Calu3 (cell line): ENCODE measurements at places on chromosomes 6 and 20. TPM values are rescaled to one million over a fixed set of nuclear protein-coding genes. Genes with fewer than 3 reads are reported as not detected.

- peak overlapping the region; percentile 45 for H3K27ac ChIP-seq
- H3K4me1 ChIP-seq, result peaks cover 28% of the 10 kb centered on the region
- no peaks in the 10 kb centered on the region for H3K27me3 ChIP-seq
- DNase-seq, result peak; percentile 66
- H3K36me3 ChIP-seq, result no peaks in the 10 kb centered on the region
Observed at GRCh38 chr20:11204926-11205768, 531.3 kb upstream of the JAG1 start.

- H3K36me3 ChIP-seq, result no peaks in the 10 kb centered on the region
- H3K27ac ChIP-seq, result no peak overlapping the region
- peak; percentile 53 for DNase-seq
- H3K4me3 ChIP-seq, result no peak overlapping the region
- peaks cover 67% of the 10 kb centered on the region for H3K27me3 ChIP-seq
- no peaks in the 10 kb centered on the region for H3K4me1 ChIP-seq
Observed at GRCh38 chr6:1436334-1437306, 47.2 kb downstream of the FOXF2 start.

DNA sequence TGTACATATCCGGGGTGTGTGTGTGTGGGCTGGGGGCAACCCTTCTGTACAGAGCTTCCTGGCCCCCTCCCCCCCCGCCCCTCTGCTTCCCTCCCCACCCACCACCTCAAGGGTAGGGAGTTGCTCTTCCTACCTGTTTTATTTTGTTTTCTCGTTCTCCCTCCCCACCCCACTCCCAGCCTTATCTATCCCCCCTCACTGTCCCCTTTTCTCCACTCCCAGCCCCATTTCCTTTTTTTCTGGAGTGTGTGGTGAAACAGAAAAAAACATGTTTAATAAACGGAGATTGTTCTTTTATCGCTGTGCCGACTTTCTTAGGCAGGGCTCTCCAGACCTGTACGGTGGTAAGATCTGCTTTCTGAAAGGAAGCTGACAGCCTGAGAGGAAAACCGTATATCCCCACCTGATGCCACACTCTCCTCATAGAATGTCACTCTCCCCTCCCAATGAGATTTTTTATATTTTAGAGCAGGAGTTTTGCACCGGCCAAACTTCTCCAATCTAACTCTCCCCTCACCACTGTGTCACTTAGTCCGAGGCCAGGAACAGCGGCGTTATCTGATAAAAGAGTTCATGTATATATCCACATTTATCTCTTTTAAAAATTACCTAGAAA, 875 bp upstream of the ZBTB9 start:
- H3K4me3 ChIP-seq, result peak overlapping the region; percentile 98
- peaks cover 12% of the 10 kb centered on the region for H3K4me1 ChIP-seq
- H3K27me3 ChIP-seq, result no peaks in the 10 kb centered on the region
- no peak for DNase-seq
- peak overlapping the region; percentile 72 for H3K27ac ChIP-seq

DNA sequence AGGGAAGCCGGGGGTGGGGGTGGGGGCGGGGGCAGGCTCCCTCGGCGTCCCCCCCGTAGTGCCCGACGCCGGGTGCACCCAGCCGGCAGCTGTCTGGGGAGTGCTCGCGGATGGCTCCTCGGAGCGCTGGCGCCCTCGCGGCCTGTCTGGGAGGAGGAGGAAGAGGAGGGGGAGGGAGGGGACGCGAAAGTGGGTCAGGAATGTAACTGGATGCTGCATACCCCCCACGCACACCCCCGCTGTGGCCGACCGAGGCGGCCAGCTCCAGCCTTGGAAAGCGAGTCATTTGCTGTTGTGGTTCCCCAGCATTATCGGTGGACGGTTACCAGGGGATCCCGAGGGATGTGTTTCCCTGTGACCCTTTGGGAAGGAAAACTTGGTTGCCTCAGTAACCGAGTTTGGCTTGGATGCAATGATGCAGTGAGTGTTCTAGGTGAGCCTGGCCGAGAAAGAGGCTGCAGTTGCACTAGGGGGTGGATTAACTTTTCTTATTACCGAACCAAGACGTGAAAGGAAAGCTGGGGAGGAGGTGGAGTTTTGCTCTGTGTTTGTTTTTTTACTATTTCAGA, 55.2 kb upstream of the RREB1 start:
- H3K4me3 ChIP-seq, result peak overlapping the region; percentile 60
- peaks cover 21% of the 10 kb centered on the region for H3K4me1 ChIP-seq
- H3K27ac ChIP-seq, result peak overlapping the region; percentile 52
- peaks cover 5% of the 10 kb centered on the region for H3K36me3 ChIP-seq
- DNase-seq, result peak; percentile 36

The FAM209A gene
- total RNA-seq, result 0.40 and 0.95 TPM in 2 replicates

- H3K36me3 ChIP-seq, result peaks cover 5% of the 10 kb centered on the region
- no peak overlapping the region for H3K27ac ChIP-seq
- no peak overlapping the region for H3K4me3 ChIP-seq
- H3K4me1 ChIP-seq, result peaks cover 44% of the 10 kb centered on the region
- H3K27me3 ChIP-seq, result no peaks in the 10 kb centered on the region
Observed at GRCh38 chr6:56766806-56767178, 124.1 kb upstream of the DST start.

The COL11A2 gene
- total RNA-seq, result 1.8 TPM in 2 replicates

- no peaks in the 10 kb centered on the region for H3K4me1 ChIP-seq
- no peaks in the 10 kb centered on the region for H3K36me3 ChIP-seq
- H3K27ac ChIP-seq, result no peak overlapping the region
- no peak overlapping the region for H3K4me3 ChIP-seq
- peaks cover 74% of the 10 kb centered on the region for H3K27me3 ChIP-seq
- DNase-seq, result no peak
Observed at GRCh38 chr20:61678437-61678836, 387.2 kb downstream of the TAF4 start.

DNA sequence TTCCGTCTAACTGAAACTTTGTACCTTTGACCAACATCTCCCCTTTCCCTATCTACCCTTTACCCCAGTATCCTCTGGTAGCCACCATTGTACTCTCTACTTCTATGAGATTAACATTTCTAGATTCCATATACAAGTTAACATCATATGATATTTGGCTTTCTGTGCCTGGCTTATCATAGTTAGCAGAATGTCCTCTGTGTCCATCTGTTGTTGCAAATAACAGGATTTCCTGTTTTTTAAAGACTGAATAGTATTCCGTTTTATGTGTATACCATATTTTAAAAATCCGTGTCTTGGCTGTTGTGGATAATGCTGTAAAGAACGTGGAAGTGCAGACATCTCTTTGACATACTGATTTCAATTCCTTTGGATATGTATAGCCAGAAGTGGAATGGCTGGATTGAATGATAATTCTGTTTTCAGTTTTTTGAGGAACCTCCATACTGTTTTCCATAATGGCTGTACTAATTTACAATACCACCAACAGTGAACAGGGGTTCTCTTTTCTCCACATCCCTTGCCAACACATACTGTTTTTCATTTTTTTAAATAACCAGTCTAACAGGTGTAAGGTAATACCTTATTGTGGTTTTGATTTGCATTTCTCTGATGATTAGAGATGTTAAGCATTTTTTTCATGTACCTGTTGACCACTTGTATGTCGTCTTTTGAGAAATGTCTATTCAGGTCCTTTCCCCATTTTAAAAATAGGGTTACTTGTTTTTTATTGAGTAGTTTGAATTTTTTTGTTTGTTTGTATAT, 53.8 kb downstream of the CDC5L start:
- H3K4me3 ChIP-seq, result no peak overlapping the region
- peaks cover 41% of the 10 kb centered on the region for H3K4me1 ChIP-seq
- no peak for DNase-seq
- H3K36me3 ChIP-seq, result peaks cover 8% of the 10 kb centered on the region

The OR2J3 gene
- not detected in 2 replicates for total RNA-seq

- peaks cover 58% of the 10 kb centered on the region for H3K27me3 ChIP-seq
- no peak overlapping the region for H3K27ac ChIP-seq
- no peak overlapping the region for H3K4me3 ChIP-seq
- DNase-seq, result no peak
Observed at GRCh38 chr6:165823609-165824326, 160.7 kb upstream of the PDE10A start.

GRCh38 chr6:157527471-157527907, 146.5 kb downstream of the ZDHHC14 start:
- no peak overlapping the region for H3K27ac ChIP-seq
- H3K4me3 ChIP-seq, result no peak overlapping the region

DNA sequence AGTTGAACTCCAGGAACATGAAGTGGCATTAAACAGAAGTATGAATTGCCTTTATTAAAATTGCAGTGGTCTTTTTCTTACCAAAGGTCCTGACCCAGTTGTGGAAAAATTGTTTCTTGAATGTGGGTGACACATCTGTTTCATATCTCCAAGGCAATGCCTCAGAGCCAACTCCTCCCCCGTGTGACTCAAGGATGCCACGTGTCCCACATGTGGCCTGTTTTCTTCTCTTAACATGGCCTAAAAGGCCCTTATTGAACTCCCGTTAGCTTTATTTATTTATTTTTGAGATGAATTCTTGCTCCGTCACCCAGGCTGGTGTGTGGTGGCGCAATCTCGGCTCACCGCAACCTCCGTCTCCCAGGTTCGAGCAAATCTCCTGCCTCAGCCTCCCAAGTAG, 128.4 kb upstream of the ESR1 start:
- H3K4me3 ChIP-seq, result no peak overlapping the region
- H3K27ac ChIP-seq, result no peak overlapping the region
- H3K36me3 ChIP-seq, result no peaks in the 10 kb centered on the region
- H3K4me1 ChIP-seq, result peaks cover 9% of the 10 kb centered on the region
- peaks cover 7% of the 10 kb centered on the region for H3K27me3 ChIP-seq

GRCh38 chr20:25017257-25017803, 24.8 kb upstream of the APMAP start:
- H3K4me3 ChIP-seq, result no peak overlapping the region
- DNase-seq, result peak; percentile 59
- no peaks in the 10 kb centered on the region for H3K36me3 ChIP-seq
- H3K27me3 ChIP-seq, result no peaks in the 10 kb centered on the region

DNA sequence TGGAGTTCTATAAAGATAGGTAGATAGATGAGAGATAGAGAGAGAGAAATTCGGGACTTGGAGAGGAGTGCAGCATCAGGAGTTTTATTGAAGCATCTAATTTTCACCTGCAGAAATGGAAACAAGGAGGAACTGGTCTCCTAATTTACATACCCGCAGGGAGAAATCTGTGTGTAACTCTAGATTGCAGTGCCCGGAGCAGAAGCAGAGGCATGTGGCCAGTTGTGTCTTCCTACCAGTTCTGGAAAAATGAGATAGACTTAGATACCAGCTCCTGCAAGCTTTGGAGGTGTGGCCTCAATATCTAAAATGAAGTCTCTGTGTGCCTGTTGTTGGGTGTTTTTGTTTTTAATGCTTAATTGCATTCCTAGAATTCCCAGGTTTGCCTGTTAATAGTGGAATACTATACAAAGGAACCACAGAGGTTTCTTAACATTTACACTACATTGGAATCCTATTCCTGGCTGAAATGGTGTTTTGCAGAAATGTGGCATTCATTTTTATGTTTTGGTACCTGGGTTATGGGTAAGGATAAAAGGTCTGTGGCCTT, 57.4 kb downstream of the DTD1 start:
- no peak overlapping the region for H3K27ac ChIP-seq
- DNase-seq, result no peak
- no peaks in the 10 kb centered on the region for H3K4me1 ChIP-seq
- no peaks in the 10 kb centered on the region for H3K27me3 ChIP-seq

The ISM1 gene
- total RNA-seq, result not detected in 2 replicates

GRCh38 chr20:51514249-51514648, 28.3 kb downstream of the NFATC2 start:
- H3K27me3 ChIP-seq, result no peaks in the 10 kb centered on the region
- H3K4me3 ChIP-seq, result no peak overlapping the region
- no peaks in the 10 kb centered on the region for H3K4me1 ChIP-seq
- H3K27ac ChIP-seq, result no peak overlapping the region
- no peak for DNase-seq

DNA sequence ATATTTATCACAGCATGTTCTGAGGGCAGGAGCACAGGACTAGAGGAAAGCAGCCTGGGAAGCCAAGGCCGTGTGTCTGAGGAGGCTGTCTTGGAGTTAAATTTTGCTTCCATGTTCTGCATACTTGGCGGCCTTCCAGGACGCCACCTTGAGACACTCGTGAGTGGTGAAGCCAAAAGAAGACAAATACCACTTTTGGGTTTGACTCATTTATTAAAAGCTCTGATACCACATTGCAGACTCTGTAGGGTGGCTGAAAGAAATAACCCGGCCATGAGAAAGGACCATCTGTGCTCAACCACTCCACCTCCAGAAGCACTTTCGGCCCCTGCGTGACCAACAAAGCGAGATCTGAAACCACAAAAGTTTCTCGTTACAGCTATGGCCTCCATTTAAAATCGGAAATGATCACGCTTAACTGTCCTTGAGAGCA, 120.0 kb downstream of the TMEM242 start:
- no peak overlapping the region for H3K27ac ChIP-seq
- DNase-seq, result no peak
- no peaks in the 10 kb centered on the region for H3K4me1 ChIP-seq

DNA sequence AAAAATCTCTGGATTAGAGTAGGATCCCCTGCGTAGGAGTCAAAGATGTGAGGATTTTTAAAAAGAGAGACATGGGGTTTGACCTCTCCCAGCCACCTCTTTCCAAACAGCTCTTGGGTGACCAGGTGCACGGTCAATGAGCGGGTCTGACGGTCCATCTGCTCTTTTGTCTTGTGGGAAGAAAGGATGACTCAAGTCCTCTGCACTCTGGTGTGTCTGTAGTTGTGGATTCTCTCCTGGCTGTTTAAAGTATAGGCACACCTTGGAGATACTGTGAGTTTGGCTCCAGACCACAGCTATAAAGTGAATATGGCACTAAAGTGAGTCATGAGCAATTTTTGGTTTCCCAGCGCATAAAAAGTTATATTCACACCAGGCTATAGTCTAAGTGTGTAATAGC, 209.8 kb downstream of the BMP7 start:
- H3K36me3 ChIP-seq, result no peaks in the 10 kb centered on the region
- no peak for DNase-seq
- peaks cover 2% of the 10 kb centered on the region for H3K27me3 ChIP-seq
- H3K4me1 ChIP-seq, result no peaks in the 10 kb centered on the region
- no peak overlapping the region for H3K4me3 ChIP-seq
- no peak overlapping the region for H3K27ac ChIP-seq

- no peak for DNase-seq
- H3K27me3 ChIP-seq, result no peaks in the 10 kb centered on the region
- H3K36me3 ChIP-seq, result no peaks in the 10 kb centered on the region
Observed at GRCh38 chr6:127845242-127845641, 55.6 kb downstream of the THEMIS start.

The NHSL1 gene
- total RNA-seq, result 26.6 and 26.8 TPM in 2 replicates

The WFDC2 gene
- total RNA-seq, result 295 TPM in 2 replicates

DNA sequence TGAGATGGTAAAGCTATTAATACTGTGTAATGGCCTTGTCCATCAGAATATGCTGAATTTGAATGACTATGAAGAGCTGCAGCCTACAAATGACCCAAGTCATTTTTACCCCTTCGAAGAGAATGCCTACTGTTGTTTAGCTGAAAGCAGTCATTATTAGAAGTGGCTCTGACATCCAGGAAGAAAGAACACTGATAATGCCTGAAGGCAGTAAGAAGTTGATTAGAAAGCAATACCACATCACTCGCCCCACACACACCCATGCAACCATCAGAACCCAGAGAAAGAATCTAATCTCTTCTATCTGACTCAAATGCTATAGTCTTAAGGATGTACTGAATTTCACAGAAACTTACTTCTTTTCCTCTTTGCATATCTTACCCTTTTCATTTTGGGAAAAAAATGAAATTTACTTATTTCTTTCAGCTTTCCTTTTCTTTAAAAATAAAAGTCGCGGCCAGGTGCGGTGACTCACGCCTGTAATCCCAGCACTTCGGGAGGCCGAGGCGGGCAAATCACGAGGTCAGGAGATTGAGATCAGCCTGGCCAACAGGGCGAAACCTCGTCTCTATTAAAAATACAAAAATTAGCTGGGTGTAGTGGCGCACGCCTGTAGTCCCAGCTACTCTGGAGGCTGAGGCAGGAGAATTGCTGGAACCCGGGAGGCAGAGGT, 61.0 kb downstream of the ARHGAP18 start:
- no peaks in the 10 kb centered on the region for H3K27me3 ChIP-seq
- peak overlapping the region; percentile 85 for H3K27ac ChIP-seq
- peaks cover 55% of the 10 kb centered on the region for H3K36me3 ChIP-seq
- H3K4me3 ChIP-seq, result peak overlapping the region; percentile 49
- DNase-seq, result peak; percentile 49
